ENCODE measurements at places on chromosomes 3 and 15.

DNA sequence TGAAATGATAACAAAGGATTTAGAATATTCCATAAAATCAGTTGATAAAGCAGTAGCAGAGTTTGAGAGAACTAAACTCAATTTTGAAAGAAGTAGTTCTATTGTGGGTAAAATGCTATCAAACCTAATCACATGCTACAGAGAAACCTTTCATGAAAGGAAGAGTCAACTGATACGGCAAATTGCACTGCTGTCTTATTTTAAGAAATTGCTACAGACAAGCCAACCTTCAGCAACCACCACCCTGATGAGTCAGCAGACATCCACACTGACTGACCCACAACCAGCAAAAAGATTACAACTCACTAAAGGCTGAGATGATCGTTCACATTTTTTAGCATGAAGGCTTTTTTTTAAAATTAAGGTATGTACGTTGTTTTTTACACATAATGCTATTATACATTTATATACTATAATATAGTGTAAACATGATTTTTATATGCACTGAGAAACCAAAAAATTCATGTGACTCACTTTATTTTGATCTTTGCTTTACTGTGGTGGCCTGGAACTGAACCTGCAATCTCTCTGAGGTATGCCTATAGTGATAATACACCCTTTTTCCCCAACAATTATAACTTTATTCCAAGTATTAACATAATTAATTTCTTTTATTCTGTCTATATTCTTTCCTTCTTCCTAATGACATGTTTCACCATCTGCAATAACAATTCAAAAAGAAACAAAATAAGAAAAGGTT, 109.9 kb downstream of the TBC1D5 start:
- DNase-seq: no peak

- DNase-seq: no peak
These were observed 148.9 kb downstream of the DNAJB8 start for GRCh38 chr3:128317698-128318231.

- no peak for DNase-seq
These were observed 52.6 kb downstream of the FBN1 start for GRCh38 chr15:48592933-48593332.

- DNase-seq: peak; percentile 70
These were observed 348.4 kb upstream of the THBS1 start for GRCh38 chr15:39232512-39232911.

DNA sequence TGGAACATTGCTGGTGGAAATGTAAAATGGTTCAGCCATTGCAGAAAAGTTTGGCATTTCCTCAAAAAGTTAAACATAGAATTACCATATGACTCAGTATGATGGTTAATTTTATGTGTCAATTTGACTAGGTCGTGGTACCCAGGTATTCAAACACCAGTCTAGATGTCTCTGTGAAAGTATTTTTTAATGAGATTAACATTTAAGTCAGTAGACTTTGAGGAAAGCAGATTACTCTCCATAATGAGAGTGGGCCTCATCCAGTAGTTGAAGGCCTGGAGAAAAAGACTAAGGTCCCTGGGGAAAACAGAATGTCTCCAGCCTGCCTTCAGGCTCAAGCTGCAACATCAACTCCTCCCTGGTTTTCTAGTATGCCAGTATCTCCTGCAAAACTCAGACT, 42.3 kb upstream of the TMEM87A start:
- DNase-seq: no peak

DNA sequence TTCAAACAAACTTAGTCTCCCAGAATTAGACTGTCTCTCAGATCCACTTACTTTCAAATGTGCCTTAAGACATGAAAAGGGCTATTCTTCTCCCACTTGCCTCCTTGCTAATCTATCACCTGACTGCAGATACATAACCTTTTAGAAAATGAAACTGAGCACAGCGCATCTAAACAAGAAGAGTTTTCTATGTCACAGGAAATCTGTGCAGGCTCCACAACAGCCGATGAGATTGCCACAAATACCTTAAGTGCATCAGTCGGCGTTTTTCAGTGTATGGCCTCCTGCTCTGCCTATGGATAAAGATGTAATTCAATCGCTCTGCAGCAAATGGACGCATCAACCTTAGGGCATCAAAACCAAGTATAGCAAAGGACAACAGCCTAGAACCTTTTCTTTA, 544.2 kb downstream of the FOXP1 start:
- no peak for DNase-seq

GRCh38 chr3:123385981-123386380, 62.9 kb downstream of the ADCY5 start:
- DNase-seq: no peak

GRCh38 chr3:135237371-135238143, 442.5 kb downstream of the EPHB1 start:
- no peak for DNase-seq

- no peak for DNase-seq
These were observed 72.5 kb upstream of the ONECUT1 start for GRCh38 chr15:52862677-52863076.

GRCh38 chr3:46509661-46510187, 11.9 kb downstream of the RTP3 start:
- DNase-seq: no peak
